ENCODE measurements at places on chromosomes 1 and 21. TPM values are rescaled to one million over a fixed set of nuclear protein-coding genes. Genes with fewer than 3 reads are reported as not detected.

GUCA2A gene
- total RNA-seq: not detected

CYP4Z1 gene
- total RNA-seq: not detected

CD48 gene
- total RNA-seq: not detected

CYP4A22 gene
- total RNA-seq: not detected

- DNase-seq: no peak
- H3K4me1 ChIP-seq: no peaks in the 10 kb centered on the region
- H3K4me3 ChIP-seq: no peak overlapping the region
- H3K27ac ChIP-seq: no peak overlapping the region
These were observed 27.8 kb downstream of the HSD3B2 start for GRCh38 chr1:119442756-119443155.

- no peaks in the 10 kb centered on the region for H3K36me3 ChIP-seq
- H3K27me3 ChIP-seq: peaks cover 29% of the 10 kb centered on the region
- H3K27ac ChIP-seq: no peak overlapping the region
- no peak overlapping the region for H3K4me3 ChIP-seq
- H3K4me1 ChIP-seq: no peaks in the 10 kb centered on the region
These were observed 97.4 kb upstream of the KCNJ15 start for GRCh38 chr21:38159355-38159754.

DNA sequence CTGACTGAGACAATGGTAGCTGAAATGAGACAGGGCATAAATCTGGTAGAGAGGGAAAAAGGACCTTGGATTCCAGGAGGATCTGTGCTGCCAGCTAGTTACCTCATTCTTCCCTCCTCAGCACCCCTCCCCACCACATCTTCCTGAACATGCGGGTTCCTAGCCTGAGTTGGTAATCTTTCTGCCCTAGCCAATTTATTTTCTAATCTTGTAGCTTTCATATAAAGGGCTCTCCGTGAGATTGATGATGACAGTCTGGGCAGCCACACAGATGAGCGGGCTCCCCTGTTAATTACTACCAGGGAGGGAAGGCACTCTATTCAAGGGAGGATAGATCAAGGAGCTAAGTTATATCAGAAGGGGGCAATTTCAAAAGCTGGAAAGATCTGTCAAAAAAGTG, 20.2 kb downstream of the ARHGEF11 start:
- H3K27me3 ChIP-seq: no peaks in the 10 kb centered on the region
- no peaks in the 10 kb centered on the region for H3K36me3 ChIP-seq
- H3K4me1 ChIP-seq: no peaks in the 10 kb centered on the region

GRCh38 chr1:158819461-158820443, 11.4 kb upstream of the MNDA start:
- no peak overlapping the region for H3K27ac ChIP-seq
- H3K27me3 ChIP-seq: no peaks in the 10 kb centered on the region
- no peak for DNase-seq
- no peaks in the 10 kb centered on the region for H3K36me3 ChIP-seq

DNA sequence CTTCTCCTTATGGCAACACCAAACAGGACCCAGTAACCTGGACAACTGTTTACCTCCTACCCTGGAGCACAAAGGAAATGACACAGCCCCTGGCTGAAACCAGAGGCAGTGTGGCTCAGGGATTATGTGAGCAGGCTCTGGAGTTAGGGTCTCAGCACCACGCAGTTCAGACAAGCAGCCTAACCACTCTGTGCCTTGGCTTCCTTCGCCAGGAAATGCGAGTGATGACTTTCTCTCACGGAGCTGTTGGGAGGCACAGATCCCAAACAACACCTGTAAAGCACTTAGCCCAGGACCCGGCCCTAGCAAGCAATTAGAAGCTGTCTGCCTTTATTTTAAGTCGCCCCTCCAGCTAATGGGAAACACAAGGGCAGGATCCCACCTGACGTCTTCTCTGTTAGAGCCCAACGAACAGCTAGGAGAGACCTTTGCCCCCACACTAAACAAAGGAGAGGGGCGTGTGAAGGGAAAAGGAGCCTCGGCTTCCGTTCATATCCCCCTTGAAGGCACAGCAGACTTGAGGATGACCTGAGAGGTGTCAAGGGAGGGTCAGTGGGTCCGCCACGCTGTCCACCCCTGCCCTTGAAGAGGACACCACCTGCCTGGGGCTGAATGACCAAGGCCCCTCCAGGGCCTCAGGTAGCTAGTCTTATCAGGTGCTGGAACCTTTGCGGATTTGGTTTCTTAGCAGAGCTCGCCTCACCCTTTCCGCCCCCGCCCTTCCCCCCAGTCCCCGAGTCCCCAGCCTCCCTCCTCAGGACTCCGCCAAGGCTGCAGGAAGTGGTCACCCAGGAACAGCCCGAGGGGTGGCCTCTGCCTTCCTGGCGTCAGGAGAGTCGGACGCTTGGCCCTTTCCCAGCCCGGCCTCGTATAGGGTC, 860 bp downstream of the TMEM63A start:
- H3K27ac ChIP-seq: peak overlapping the region; percentile 67
- H3K4me3 ChIP-seq: peak overlapping the region; percentile 78
- peaks cover 6% of the 10 kb centered on the region for H3K4me1 ChIP-seq
- H3K27me3 ChIP-seq: no peaks in the 10 kb centered on the region
- no peak for DNase-seq

DNA sequence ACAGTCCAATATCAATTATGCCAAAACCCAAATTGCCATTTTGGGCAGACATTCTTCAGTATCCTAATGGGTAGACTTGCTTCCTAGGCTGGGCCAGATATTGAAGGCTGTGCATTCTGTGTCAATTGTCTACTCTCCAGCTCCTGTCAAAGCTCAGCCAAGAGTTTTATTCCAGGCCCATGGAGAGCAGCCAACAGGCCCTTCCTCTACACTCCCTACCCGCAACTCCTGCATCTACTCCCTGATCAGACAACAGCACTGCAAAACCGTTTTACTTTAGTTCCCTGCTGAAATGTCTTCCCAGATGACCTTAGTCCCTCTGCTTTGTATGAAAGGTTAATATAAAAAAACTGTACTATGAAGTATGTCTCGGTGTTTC, 6.6 kb upstream of the ADORA3 start:
- H3K36me3 ChIP-seq: no peaks in the 10 kb centered on the region
- no peak for DNase-seq
- no peaks in the 10 kb centered on the region for H3K27me3 ChIP-seq
- no peaks in the 10 kb centered on the region for H3K4me1 ChIP-seq
- H3K4me3 ChIP-seq: no peak overlapping the region
- H3K27ac ChIP-seq: no peak overlapping the region
